NCI-H1105 (cell line): ENCODE measurements at places on chromosomes 5 and 9.

DNA sequence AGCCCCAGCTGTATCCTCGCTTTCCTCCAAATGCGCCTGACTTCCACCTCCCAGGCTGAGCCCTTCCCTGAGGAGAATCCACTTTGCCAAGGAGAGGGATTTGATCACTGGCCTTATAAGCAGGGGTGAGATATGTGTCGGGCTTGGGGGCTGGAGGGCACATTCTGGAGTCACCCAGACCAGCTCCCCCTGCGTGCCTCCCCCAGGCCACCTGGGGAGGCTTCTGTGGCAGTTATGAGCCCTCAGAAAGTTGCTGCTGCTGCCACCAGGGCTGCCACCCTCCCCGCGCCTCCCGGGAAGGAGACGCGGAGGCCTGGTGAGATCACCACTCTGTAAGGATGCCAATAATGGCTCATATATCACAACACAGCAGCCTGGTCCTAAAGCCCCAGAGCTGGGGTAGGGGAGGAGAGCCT lies 211.5 kb downstream of the PAPPA start:
- no peak for DNase-seq

DNA sequence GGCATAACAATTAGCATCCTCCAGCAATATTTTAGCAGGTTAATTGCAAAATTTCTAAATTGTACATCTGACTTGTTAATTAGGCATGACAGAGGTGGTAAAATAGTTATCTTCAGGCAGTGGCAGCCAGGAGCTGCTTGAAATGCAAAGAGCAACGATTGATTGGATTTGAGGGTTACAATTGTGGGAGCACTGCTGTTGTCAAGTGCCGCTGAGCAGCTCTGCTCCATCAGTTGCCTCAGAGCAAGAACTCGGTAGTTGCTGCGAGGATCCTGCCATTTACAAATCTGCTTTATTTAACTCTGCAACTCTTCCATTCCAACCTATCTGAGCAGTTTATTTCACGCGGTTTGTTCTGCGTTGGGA lies 12.6 kb downstream of the PBX3 start:
- no peak for DNase-seq

DNA sequence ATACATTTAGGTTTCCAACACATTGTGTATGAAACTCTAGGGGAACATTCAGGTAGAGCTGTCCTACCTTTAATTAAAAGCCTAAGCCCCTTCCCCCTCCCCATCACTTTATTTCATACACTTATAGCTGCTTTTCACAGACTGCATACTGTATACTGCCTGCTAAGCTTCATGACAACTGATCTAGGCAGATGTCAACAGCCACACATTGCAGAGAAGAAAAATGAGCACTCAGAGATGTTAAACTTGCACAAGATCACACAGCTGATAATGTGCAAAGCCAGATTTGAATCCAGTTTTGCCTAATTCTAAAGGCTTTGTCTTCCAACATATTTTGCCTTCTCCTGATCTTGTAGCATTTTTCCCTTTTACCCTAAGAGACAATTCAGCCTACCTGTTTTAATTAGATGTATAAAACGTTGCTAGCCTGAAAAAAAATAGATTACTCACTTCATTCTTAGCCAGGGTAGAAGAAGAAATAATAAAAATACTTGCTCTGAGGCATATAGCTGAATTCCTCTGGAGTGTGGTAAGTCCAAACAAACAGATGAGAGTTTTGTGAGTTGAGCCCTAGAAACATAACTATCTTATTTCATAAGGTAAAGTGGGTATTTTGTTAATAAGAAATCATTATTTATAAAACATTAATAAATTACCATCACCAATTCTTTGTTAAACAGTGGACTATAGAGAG lies 56.9 kb upstream of the CAST start:
- no peak for DNase-seq

DNA sequence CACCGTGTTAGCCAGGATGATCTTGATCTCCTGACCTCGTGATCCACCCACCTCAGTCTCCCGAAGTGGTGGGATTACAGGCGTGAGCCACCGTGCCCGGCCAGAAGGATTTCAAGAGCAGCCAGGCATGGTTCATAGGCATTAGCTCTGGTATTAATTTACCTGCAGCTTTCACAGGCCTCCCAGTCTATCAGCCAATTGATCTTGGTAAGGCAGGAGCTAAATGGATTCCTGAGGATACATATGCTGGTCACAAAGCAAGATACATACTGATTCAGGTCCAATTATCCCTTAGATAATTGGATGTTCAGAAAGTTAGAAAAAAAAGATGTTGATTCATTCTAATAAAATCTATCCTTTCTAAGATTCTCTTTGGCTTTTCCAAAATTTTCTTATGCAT lies 487.1 kb downstream of the TLE1 start:
- DNase-seq: no peak

DNA sequence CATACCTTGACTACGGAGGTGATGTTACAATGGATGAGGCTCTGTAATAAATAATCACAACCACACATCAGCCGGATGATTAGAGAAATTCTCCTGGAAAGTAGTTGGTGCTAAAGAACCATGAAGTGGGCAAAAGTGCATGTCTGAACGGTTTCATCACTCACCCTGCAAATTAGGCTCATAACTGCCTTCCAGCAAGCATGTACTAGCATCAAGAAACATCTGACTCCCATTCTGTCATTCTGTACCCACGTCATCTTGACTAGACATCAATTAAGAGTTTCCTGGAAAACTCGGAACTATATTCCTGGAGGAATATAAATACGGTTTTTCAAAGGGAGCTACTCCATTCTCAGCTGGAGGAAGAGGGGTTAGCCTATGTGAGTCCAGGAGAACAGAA lies 52.2 kb downstream of the HSD17B3 start:
- DNase-seq: no peak
